Kidney (tissue), 22 donors: ENCODE measurements at places on chromosomes 6 and 20. TPM values are rescaled to one million over a fixed set of nuclear protein-coding genes. Genes with fewer than 3 reads are reported as not detected.

DNA sequence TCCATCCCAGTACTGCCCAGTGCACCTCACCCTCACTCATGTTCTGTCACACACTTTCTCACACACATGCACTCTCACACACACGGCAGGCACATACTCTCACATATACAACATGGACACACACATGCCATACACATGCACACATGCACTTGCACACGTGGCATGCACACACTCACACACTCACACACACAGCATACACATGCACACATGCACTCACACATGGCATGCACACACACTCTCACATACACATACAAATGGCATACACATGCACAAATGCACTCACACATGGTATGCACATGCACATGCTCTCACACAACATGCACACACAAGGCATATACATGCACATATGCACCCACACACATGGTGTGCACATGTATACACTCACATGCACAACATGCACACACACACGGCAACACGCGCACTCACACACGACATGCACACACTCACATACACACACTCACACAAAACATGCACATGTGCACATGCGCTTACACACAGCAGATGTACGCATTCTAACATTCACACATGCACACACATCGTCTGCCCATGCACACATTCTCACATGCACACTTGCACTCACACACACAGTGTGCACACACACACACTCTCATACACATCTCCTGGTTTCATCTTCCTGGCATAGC lies 131.7 kb upstream of the THBS2 start:
- peak; percentile 5 for DNase-seq
- no peak overlapping the region for H3K4me3 ChIP-seq
- no peaks in the 10 kb centered on the region for H3K27me3 ChIP-seq
- no peaks in the 10 kb centered on the region for H3K36me3 ChIP-seq
- H3K27ac ChIP-seq, result no peak overlapping the region

DNA sequence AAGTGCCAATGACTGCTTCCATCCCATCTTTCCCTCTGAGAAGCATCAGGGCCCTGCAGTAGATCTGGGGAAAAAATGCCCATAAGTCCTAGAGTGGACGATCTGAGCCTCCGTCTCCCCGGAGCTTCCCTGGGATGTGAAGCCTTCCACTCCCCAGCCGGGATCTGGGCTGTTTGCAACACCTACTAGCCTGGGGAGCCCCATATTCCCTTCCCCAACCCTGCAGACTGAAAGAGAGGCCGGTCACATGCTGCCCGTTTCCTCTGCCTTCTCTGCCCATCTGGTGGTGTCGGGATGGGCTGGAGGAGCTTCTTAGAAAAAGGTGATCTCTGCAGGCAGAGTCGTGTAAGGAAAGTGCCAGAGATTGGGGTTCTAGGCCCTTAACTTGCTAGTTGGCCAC lies 1.1 kb downstream of the SNPH start:
- H3K36me3 ChIP-seq, result no peaks in the 10 kb centered on the region
- H3K4me3 ChIP-seq, result no peak overlapping the region
- no peaks in the 10 kb centered on the region for H3K4me1 ChIP-seq
- DNase-seq, result no peak
- no peaks in the 10 kb centered on the region for H3K27me3 ChIP-seq

PAK5 gene
- total RNA-seq, result 0.13 TPM

DNA sequence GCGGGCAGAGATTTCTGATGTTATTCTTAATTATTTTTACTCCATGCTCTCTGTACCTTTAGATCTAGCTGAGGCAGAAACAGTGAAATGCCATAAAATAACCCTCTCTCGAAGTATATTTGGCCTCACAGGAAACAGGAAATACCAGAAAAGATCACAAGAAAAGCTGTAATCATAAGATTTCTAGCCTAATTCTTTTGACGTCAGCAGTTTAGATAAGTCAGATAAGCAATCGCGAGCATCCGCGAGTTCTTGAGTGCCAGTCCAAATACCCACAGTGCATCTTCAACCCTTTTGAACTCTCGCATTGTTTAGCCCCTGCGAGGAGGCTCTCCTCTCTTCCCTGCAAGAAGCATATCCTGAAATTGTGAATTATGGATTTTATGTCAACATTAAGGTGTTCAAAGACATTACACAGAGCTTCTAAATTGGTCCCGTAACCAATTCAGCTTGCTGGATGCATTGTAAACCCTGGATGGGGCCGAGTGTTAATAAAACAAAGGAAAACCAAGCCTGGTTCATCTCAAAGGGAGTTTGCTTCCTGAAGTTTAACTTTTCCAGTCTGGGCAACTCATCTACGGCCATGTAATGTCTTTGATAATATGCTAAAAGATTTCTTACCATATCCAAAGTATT lies 198.9 kb downstream of the MTFR2 start:
- H3K36me3 ChIP-seq, result no peaks in the 10 kb centered on the region
- DNase-seq, result no peak
- no peak overlapping the region for H3K4me3 ChIP-seq
- H3K27me3 ChIP-seq, result no peaks in the 10 kb centered on the region
- H3K4me1 ChIP-seq, result no peaks in the 10 kb centered on the region
- peak overlapping the region; percentile 45 for H3K27ac ChIP-seq

DNA sequence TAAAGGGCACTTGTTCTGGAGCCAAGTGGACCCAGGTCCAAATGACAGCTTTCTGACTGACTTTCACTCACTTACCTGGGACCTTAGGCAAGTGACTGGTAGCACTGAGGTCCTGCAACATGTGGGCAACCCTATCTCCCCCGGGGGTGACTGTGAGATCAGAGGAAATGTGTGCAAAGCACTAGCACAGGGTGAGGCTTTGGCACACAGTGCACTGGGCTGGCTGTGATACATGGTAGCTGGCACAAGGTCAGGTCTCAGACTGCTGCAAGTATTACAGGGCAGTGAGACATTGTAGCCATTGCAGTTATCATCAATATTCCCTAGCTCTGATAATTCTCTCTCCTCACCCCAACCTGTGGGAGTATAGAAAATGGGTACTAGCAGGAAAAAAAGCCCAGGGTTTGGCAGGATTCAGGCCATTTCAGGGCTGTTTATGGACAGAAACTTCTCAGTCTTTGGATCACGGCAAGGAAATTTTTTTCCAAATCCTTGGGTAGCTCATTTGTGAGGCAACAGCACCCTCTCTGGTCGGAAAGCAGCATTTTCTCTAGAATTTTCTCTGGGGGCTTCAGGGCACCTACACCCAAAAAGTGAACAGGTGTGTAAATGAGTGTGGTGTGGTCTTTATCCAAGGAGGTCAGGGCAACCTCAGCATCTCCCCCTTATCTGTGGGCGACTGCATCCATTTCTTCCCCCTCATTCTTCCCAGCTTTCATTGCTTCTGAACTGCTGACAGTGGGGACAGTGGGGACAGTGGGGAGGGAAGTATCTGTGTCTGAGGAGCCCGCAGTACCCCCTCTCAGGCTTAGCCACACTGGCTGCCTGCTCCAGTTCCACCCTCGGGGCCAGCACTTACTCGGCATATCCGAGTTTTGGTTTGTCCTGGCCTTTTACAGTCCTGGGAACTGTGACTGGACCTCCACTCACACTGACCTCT lies 148.7 kb upstream of the PHACTR3 start:
- DNase-seq, result no peak
- no peaks in the 10 kb centered on the region for H3K36me3 ChIP-seq
- no peak overlapping the region for H3K27ac ChIP-seq
- peaks cover 5% of the 10 kb centered on the region for H3K4me1 ChIP-seq
- H3K27me3 ChIP-seq, result no peaks in the 10 kb centered on the region

SLC17A9 gene
- total RNA-seq, result 9.5 TPM

GRCh38 chr6:151911401-151911800 lies 103.9 kb downstream of the ESR1 start:
- no peaks in the 10 kb centered on the region for H3K4me1 ChIP-seq
- no peaks in the 10 kb centered on the region for H3K27me3 ChIP-seq
- H3K27ac ChIP-seq, result no peak overlapping the region

GRCh38 chr6:51893366-51893765 lies 194.0 kb downstream of the PKHD1 start:
- H3K4me1 ChIP-seq, result no peaks in the 10 kb centered on the region
- H3K27me3 ChIP-seq, result no peaks in the 10 kb centered on the region
- H3K4me3 ChIP-seq, result no peak overlapping the region
- peak; percentile 4 for DNase-seq
- H3K27ac ChIP-seq, result no peak overlapping the region

ELOVL5 gene
- total RNA-seq, result 42.0 TPM

CST2 gene
- not detected for total RNA-seq

DNA sequence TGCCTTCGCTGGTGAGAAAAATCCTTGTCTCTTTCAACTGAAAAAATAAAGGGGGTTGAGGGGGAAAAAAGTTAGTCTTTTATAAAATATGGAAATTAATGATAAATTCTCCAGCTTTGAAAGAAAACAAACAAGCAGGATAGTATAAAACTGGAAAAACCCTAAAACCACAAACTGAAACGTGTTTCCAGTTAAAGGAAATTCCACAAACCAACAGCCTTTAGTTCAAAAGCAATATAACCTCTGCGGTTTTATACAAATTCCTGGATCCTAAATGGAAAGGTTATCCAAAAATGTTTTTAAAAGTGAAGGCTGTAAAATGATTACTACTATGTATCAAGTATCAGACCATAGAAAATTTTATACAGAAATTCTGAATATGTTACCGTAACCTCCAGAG lies 55.6 kb downstream of the BMP5 start:
- no peaks in the 10 kb centered on the region for H3K27me3 ChIP-seq
- no peak overlapping the region for H3K4me3 ChIP-seq
- no peak for DNase-seq

- DNase-seq, result peak; percentile 46
- H3K27me3 ChIP-seq, result no peaks in the 10 kb centered on the region
These were observed 598.3 kb downstream of the PKHD1 start for GRCh38 chr6:51489133-51489532.

SUPT3H gene
- total RNA-seq, result 10.1 TPM

- H3K27ac ChIP-seq, result no peak overlapping the region
- no peaks in the 10 kb centered on the region for H3K36me3 ChIP-seq
- H3K4me3 ChIP-seq, result no peak overlapping the region
- no peak for DNase-seq
These were observed 65.3 kb upstream of the KCNK16 start for GRCh38 chr6:39387785-39388184.

CCM2L gene
- 13.8 TPM for total RNA-seq

DNA sequence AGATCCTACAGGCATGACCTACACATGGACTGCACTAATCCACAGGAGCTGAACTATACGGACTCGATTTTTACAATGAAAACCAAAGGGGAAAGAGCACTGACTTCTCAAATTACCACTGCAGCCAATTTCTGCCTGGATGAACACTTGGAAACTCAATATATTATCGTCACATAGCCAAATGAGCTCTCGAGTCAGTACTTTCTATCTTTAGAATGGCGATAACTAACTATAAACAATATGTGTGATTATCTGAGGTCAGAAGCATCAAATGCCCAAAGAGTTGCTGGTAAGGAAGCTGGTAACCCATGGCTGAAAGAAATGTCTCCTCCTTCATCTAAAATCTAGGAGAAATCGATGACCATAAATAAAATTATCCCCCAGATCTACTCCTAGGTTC lies 86.7 kb downstream of the KIF16B start:
- no peak overlapping the region for H3K27ac ChIP-seq
- H3K4me3 ChIP-seq, result no peak overlapping the region
- no peaks in the 10 kb centered on the region for H3K4me1 ChIP-seq

SLC22A7 gene
- total RNA-seq, result 2.0 TPM

- no peaks in the 10 kb centered on the region for H3K27me3 ChIP-seq
- no peak for DNase-seq
- H3K4me1 ChIP-seq, result no peaks in the 10 kb centered on the region
- no peak overlapping the region for H3K27ac ChIP-seq
- no peak overlapping the region for H3K4me3 ChIP-seq
- no peaks in the 10 kb centered on the region for H3K36me3 ChIP-seq
These were observed 162.1 kb upstream of the GMDS start for GRCh38 chr6:2407525-2407924.
